ENCODE measurements at places on chromosomes 13 and 19. TPM values are rescaled to one million over a fixed set of nuclear protein-coding genes. Genes with fewer than 3 reads are reported as not detected.

- DNase-seq, result no peak
Measured at GRCh38 chr19:30555791-30556110, 183.6 kb downstream of the ZNF536 start.

DNA sequence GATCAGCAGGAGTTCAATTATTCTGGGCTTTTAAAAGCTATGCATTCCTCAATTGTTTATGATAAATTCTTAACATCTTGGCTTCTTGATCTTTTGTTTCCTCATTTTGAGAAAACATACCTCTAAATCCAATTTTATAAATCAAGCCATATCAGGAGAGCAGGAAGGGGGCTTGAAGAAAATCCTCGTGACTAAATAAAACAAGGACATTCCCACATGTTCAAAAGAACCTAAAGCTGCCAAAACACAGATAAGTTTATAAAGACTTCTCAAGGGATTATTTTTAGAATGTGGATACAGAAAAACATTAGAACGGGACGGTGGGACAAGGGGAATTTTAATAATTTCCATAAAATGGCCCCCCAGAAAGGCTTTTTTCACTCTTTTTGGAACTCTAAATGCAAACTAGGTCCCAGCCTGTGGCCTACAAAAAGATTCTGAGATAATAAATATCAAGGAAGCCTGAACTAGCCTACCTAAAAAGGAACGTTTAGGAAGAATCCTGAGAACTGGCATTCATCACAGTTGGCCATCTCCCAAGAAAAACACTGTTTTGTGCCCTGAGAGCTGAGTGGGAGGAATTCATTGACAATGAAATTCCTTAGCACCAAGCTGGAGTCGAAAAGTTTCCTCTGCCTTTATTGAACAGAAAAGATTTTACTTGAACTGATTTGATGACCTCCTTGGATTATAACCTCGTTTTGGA is 30.1 kb downstream of the ZAR1L start:
- no peak for DNase-seq

DNA sequence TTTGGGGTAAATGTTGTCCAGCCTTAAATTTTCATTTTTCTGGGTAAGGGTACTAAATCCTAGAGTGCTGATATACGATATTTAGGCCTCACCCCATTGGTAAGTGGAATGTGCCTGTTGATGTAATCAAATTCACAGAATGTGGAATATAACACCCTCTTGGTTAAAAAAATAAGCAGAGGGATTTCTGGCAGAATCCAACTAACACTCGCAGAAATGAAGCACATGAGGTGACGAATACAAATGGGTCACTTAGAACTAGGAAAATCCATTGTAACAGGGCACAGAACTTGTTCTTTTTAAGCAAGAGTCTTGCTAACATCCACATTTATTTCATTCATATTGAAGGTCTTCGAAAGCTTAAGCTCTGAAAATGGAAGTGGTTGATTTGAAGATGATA is 320.3 kb downstream of the SHISA2 start:
- DNase-seq, result no peak

DNA sequence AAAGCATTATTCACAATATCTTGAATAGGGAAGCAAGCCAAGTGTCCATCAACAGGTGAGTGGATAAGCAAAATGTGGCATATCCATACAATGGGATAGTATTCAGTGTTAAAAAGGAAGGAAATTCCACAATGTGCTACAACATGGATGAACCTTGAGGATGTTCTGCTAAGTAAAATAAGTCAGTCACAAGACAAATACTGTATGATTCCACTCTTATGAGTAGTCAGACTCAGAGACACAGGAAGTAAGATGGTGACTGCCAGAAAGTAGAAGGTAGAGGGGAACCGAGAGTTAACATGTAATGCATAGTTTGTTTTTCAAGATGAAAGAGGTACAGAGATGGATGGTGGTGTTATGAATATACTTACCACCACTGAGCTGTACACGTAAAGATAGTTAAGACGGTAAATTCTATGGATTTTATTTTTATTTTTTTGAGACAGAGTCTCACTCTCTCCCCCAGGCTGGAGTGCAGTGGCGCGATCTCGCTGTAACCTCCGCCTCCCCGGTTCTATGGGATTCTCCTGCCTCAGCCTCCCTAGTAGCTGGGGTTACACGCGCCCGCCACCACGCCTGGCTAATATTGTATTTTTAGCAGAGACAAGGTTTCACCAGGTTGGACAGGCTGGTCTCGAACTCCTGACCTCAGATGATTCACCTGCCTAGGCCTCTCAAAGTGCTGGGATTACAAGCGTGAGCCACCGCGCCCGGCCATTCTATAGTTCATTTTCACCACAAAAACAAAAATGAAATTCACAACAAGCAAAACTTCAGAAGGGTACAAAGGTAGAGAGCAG is 1.0 kb upstream of the CHAMP1 start:
- DNase-seq, result no peak

DNA sequence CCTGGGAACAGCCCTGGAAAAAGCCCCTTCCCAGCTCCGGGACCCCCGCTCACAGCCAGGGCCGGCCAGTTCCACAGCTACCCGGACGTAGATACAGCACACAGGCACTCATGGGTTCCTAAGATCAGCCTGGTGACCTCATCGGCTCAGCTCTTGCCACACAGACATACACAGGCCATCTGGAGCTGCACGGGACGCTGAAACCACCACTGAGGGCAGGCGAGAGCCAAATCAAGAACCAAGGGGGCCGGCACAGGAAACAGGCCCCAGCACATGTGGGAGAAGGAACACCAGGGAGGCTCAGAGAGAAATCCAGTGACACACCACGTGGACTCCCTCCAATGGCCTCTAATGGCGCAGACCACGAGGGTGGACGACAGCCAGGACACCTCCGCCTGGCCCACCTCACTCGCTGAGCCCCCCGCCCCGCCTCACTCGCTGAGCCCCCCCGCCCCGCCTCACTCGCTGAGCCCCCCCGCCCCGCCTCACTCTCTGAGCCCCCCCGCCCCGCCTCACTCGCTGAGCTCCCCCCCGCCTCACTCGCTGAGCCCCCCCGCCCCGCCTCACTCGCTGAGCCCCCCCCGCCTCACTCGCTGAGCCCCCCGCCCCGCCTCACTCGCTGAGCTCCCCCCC is 69.7 kb upstream of the C13orf46 start:
- no peak for DNase-seq

- DNase-seq, result no peak
Measured at GRCh38 chr13:67118277-67118676, 111.9 kb downstream of the PCDH9 start.

GRCh38 chr13:108948251-108948671 is 318.9 kb downstream of the MYO16 start:
- no peak for DNase-seq

DNA sequence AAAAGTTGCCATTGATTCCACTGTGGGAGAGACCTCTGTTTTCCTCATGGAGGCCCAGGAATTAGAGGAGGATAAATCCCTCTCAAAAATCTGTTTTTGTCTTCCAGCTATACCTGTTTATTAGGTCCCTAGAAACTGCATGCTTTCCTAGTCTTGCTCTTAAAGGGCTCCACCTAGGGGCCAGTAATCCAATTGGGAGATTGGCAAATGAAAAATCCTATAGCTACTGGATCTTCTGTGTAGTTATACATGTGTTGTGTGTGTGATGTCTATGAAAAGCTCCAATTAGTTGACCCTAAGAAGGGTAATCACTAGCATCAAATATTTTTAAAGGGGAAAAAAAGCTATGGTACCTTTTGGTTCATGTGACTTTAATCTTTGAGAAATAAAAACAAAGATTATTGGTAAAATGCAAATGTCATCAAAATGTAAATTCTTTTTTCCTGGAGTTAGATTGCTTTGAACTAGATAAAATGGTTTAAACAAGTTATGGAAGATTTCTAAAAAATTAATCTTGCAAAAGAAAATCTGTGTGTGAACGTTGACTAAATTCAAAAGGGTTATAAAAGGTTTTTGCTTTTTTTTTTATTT is 63.4 kb upstream of the C1QTNF9B start:
- no peak for DNase-seq

DNA sequence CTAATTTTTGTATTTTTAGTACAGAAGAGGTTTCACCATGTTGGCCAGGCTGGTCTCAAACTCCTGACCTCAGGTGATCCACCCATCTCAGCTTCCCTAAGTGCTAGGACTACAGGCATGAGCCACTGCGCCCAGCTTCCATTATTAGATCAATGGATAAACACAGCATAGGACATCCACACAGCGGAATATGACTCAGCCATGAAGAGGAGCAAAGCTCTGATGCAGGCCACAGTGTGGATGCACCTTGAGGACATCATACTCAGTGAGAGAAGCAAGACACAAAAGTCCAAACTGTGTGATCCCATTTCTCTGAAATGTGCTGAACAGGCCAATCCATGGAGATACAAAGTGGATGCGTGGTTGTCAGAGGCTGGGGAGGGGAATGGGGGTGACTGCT is 4.9 kb upstream of the ZBTB7A start:
- no peak for DNase-seq

DNA sequence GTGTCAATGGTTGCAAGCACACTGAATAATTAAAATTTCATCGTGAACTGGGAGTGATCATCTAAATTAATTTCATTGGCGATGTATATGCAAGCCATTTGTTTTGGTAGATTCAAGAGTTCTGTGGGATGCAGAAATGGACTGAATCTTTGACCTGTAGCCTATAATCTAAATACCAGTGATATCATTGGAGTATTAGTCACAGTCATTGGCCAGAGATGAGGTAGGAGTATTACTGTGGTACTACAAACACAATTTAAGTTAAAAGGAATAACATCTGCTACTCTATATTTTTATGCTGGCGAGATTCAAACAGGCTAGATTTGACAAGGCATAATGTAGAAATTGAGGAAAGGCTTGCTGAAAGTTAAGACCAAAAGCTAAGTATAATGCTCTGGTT is 14.0 kb downstream of the FRY start:
- DNase-seq, result no peak

GRCh38 chr19:1810439-1811160 is 1.5 kb downstream of the ATP8B3 start:
- DNase-seq, result no peak

GRCh38 chr19:54464630-54465425 is 1.2 kb upstream of the LENG9 start:
- peak; percentile 79 for DNase-seq

- no peak for DNase-seq
Measured at GRCh38 chr19:14349426-14349825, 31.8 kb upstream of the ADGRE5 start.

DNA sequence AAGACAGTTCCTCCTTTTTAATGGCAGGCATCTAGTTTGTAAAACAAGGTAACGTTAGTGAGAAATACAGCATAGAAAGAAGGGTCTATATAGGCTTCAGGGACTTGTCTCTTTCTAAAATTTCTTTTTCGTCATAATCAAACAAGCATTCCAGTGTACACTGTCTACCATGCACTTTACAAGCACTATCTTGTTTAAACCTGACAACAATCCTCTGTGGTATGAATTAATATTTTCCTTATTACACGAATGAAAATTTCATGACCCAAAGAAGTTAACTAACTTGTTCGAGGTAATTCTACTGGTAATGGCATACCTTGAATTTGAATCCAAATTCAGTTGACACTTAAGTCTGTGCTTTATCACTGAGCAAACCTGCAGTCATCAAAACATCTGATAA is 399.7 kb upstream of the NBEA start:
- no peak for DNase-seq

The ZNF429 gene
- total RNA-seq, result 11.0 TPM

The KLK14 gene
- not detected for total RNA-seq

The BRSK1 gene
- 0.19 TPM for total RNA-seq

The KLK4 gene
- total RNA-seq, result not detected

Measured in omental fat pad (tissue), 4 donors.